Fibroblast of skin of scalp (primary cell): ENCODE measurements at places on chromosomes 2 and 18.

DNA sequence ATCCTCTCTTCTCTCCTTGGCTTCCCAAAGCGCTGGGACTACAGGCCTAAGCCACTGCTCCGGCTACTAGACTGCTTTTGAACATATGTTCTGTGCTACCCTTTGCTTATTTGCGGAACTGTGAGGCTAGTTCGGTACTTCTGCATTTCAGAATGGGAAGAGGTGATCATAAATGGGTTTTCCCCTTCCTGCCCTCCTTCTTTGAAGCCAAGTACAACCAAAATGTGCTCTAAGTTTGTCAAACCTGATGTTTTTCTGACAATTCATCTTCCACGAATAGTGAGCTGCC is 1.7 kb upstream of the ESCO1 start:
- no peak for DNase-seq

DNA sequence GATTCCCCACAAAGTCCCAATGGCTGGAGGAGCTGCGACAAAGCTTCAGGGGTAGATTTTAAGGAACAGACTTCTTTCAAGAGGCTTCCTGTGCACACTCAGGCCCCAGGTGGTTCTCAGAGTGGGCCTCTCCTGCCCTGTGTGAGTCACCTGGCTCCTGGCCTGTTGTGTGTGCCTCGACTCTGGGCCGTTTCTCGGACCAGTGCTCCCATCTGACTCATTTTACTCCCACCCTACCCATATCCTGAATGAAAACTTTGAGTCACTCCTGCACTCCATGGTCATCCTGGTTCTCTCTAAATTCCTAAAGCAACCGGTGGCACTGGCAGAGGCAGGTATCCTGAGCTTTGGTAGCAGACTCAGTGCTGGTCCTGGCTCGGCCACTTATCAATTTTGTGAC is 84.1 kb downstream of the CELF4 start:
- no peak for DNase-seq

DNA sequence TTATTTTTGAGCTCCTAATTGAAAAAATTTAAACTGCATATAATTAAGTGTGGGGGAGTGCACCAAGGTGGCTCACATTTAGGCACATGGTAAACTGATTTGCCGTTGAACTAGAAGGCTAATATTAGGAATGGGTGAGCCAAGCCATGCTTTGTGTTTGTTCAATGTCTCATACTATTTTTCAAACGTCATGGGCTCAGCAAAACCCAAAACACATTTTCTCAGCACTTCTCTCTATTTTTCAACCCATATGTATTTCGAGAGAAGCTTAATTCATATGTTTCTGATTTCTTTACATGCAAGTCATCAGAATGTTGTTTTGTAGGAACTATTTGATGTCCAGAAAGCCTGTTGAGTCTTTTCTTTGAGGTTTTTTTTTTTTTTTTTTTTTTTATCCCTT is 291.2 kb downstream of the TCF4 start:
- DNase-seq, result peak; percentile 71

DNA sequence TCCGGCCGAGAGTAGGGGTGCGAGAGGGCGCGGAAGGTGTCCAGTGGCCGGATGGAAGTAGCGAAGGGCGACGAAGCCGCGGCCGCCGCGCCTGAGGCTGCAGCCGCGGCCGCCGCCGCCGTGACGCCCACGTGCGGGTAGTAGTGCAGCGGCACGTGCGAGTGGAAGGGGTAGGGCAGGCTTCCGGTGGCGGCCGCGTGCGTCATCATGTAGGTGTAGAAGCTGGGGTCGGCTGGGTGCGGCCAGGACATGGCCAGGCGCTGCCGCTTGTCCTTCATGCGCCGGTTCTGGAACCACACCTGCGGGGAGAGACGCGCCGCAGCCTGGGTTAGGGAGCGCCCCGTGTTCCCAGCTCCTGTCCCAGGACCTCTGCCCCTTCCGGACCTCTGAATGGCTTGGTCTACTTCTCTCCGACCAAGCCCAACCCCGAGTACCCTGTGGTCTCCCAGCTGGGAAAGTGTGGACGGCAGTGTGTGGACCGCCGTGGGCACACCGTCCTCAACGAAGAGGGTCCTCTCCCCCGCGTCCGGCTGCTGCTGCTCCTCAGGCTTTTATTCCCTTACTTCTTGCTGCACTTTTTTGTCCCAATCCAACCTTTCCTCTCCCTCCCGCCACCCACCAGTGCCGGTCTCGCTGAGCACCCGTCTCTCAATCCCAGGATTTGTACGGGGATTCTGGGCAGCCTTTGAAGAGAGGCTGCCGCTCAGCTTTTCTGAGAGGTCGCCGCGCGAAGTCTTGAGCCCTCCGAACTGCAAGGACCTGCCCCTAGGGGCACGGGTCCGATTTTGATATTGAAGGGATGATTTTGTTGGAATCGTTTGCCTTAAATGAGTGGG is 3.0 kb downstream of the EVX2 start:
- DNase-seq, result no peak

GRCh38 chr2:238761868-238762267 is 86.0 kb upstream of the TWIST2 start:
- DNase-seq, result peak; percentile 43

GRCh38 chr2:8006181-8006580 is 675.7 kb upstream of the ID2 start:
- DNase-seq, result no peak

GRCh38 chr18:44590956-44591670 is 89.6 kb upstream of the SETBP1 start:
- DNase-seq, result no peak

GRCh38 chr2:239380831-239381708 is 19.8 kb downstream of the HDAC4 start:
- no peak for DNase-seq

- DNase-seq, result no peak
These were observed 227.9 kb upstream of the SIX2 start for GRCh38 chr2:45237128-45237527.

DNA sequence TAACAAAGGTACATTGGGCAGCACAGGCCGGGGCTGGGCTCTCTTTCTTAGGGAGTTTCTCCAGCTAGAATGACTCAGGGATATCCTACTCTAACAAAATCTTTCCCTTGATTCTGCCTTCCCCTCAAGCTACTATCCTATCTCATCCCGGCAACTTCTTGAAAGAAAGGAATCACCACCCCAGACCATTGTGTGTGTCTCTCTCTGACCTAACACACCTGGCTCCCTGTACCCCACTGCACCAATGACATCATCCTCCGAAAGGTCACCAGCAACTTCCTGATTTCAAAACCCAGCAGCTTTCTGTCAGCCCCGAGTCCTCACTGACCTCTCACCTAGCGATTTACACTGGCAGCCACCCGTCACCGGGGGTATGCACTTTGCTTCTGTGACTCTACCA is 72.1 kb upstream of the MAP4K4 start:
- DNase-seq, result no peak

GRCh38 chr2:240165661-240166060 is 25.2 kb upstream of the OTOS start:
- no peak for DNase-seq

GRCh38 chr2:129636692-129637091 is 342.8 kb upstream of the RAB6C start:
- no peak for DNase-seq

- DNase-seq, result no peak
These were observed 67.6 kb upstream of the OTOS start for GRCh38 chr2:240208096-240208495.

GRCh38 chr2:218219934-218220333 is 2.9 kb downstream of the ARPC2 start:
- DNase-seq, result no peak

- DNase-seq, result no peak
These were observed 21.5 kb downstream of the SH2D6 start for GRCh38 chr2:85439986-85440385.

DNA sequence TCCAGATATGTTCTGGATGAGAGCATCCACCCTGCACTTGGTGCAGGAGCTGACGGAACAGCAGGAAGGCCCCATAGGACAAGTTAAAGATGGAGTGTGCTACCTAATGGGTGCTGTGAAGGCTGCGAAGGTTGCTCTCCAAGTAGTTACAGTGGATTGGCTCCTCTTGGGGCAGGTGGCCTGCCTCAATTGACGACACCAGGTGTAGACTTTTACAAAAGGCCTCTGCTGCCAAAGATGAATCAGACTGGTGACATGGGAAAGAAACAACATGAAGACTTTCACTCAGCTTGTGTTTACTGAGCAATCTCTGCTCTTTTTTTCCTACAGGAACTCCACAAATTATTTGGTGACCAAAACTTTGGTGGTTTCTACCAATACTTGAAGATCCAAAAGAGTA is 437.7 kb downstream of the PLCL1 start:
- no peak for DNase-seq

GRCh38 chr2:192010073-192010472 is 163.2 kb upstream of the CAVIN2 start:
- no peak for DNase-seq

DNA sequence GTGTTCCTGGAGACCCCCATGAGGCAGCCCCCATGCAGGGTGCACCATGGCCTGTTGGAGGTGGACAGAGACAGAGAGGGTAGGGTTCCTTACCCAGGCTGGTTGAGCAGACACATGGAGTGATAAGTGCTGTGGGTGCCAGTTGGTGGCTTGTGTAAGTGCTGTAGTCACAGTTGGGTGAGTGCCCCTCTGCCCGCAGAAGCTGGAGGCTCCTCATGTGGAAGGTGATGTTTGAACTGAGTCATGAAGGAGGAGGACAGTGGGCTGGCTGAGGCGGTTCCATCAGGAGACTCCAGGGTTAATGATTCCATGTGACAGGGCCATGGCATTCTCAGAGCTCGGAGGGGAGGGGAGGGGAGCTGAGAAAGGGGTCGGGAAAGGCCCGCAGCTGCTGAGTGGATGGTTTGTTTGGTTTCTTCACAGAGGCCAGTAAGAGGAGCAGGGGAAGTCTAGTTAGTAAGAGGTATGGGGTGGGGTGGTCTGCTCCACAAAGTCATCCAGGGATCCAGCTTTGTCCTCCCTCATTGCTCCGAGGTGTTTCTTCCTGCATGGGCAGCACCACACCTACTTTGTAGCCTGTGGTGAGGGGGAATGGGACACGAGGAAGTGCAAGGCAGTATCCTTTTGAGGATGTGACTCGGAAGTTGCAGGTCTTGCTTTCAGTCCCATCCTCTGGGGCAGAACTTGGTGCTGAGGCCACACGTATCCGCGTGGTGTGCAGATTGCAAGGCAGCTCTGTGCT is 13.6 kb downstream of the IMPA2 start:
- no peak for DNase-seq

GRCh38 chr2:123870206-123870880 is 154.7 kb upstream of the CNTNAP5 start:
- no peak for DNase-seq

GRCh38 chr2:111671426-111672150 is 212.4 kb downstream of the ANAPC1 start:
- no peak for DNase-seq

GRCh38 chr2:28687640-28688385 is 63.8 kb upstream of the PPP1CB start:
- no peak for DNase-seq

DNA sequence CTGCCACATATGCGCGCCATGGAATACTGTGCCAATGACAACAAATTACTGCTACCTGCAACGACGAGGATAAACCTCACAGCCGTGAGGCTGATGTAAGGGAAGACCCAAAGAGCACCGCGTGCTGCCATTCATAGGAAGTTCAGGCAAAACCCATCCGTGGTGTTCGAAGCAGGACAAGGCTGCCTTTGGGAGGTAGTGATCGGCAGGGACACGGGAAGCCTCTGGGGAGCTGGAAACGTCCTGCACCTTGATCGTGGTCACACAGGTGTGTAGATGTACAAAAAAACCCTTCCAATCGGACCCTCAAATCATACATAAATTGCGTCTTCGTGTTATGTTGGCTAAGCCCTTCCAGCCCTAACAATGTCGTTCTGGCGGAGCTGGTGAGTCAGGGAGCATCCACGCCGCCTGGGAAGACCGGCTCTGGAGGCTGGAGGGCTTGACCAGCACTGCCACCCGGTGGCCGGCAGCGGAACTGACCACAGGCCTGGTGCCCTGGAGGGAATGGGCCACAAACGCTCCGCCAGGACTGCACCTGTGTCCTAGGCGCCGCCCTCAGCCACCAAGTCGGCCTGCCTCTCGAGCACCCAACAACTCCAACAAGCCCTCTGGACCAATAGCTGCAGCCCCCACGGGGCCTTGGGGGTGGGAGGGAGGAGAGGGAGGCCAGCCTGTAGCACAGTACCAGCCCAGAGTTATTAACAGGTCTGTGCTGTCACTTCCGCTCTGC is 4.1 kb upstream of the NEURL3 start:
- DNase-seq, result peak; percentile 85

GRCh38 chr2:174490051-174490450 is 3.2 kb upstream of the GPR155 start:
- no peak for DNase-seq

DNA sequence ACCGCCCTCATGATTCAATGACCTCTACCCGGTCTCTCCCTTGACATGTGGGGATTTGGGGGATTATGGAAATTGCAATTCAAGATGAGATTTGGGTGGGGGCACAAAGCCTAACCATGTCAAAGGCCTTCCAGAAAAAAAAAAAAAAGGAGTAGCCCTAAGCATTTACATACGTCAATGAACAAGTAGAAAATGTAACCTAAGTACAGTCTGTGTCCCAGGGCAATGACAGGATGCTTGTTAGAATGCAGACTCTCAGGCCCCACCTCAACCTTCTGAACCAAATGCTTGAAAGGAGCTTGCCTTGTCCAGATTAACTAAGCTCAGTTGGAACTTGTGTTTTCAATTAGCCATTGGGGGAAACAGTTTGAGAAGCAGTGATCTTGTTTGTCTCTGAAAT is 802.1 kb downstream of the CPS1 start:
- no peak for DNase-seq

DNA sequence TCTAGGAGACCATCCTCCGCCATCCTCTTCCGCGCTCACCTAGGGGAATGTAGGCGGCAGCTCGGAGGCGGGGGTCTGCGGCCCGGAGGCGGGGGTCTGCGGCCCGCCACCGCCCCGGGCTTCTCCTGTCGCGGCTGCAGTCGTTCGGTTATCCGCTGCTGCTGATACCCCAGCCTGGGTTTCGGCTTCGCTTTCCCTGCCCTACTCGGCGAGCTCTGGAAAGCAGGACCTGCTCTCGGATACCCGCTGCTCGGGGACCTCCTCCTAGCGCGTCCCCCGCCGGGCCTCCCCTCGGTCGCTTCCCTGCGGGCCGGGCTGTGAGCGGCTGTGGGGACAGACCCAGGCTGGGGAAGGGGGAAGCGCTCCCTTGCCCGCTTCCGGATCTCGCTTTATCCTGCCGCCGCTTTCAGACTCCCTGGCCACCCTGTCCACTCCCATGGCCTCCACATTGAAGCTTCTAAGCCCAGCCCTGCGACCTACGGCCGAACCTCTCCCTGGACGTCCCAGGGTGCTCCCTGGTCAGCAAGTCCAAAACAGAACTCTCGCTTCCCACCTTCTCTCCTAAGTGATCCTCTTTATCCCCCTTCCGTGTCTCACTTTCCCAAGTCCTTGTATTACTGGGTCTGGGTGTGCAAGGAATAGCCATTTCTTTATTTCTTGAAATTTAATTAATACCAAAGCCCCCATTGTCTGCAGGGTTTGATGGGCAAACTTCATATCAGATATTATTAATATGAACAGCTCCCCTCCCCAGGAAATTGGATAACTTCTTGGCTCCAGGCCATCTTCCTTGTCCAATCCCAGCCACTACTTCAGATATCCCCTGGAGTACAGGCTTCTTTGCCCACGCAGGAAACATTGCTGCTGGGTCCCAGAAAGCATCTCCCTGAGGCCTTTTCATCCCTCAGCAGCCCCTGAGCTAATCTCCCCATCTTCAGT is 769 bp downstream of the FKBP1B start:
- no peak for DNase-seq

GRCh38 chr2:151922845-151923666 is 94.8 kb upstream of the ARL5A start:
- DNase-seq, result peak; percentile 3

GRCh38 chr2:96139181-96139758 is 968 bp upstream of the ASTL start:
- no peak for DNase-seq
